NCI-H1436 treated with DMSO at 0.1 percent for 48 hours (cell line): ENCODE measurements at places on chromosomes 5 and 9.

GRCh38 chr5:58456486-58456885 lies 3.4 kb downstream of the PLK2 start:
- DNase-seq, result no peak

DNA sequence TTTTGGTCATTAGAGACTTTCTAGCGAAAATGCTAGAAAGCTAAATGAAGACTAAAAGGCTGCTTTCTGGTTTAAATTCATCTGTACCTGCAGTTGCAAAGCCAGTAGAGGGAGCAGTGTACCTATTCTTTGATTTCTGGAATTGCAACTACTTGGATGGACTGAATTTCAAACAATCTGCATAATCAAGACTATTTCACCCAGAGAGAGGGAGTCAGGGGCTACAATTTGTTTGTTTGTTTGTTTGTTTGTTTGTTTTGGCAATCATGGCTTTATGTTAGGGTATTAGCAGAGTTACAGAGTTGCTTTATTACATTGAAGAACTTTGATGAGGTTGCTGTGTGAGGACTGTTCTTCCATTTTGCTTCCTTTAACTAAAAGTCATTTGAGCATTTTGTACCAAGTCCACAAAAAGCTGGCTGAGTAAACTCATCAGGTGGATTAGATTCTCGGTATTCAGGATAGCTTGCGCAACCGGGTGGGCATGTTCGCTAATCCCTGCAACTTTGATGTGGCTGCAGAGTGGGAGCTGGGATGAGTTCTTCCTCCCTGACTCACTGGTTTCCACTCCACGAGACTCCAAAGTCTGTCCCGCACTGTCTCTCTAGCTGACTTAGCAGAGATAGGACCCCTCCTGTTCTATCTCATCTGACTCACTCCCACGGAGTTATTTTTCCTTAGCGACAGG lies 80.0 kb upstream of the TUT7 start:
- DNase-seq, result no peak

GRCh38 chr9:14349146-14349446 lies 35.2 kb upstream of the NFIB start:
- DNase-seq, result no peak

DNA sequence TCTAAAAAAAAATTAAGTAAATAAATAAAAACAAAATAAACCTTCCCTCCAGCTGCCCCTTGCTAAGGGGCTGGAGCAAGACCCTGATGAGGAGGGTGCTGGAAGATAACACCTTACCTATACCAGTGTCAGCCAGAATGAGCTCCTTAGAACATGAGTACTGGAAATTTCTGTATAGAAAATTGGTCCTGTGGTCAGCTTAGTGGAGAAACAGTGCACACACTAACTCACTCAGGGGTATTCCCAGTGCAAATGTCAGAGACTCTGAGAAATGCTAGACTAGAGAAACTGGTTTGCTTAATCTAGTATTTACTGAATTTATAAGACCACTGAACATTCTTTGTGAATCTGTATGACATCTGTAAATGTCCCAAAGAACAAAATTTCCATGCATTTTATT lies 62.1 kb upstream of the CTXN3 start:
- no peak for DNase-seq

- DNase-seq, result no peak
Measured at GRCh38 chr9:133609311-133610098, at the start of gene FAM163B. TSS of gene FAM163B (minus strand) at chr9:133609389. CDS start at chr9:133580223, 29,166 bp downstream.

- no peak for DNase-seq
Measured at GRCh38 chr9:125513668-125514413, 193.2 kb downstream of the MAPKAP1 start.

GRCh38 chr9:109816490-109816889 lies 36.5 kb downstream of the PALM2AKAP2 start:
- no peak for DNase-seq

GRCh38 chr5:174245516-174246075 lies 200.1 kb downstream of the NSG2 start:
- no peak for DNase-seq

DNA sequence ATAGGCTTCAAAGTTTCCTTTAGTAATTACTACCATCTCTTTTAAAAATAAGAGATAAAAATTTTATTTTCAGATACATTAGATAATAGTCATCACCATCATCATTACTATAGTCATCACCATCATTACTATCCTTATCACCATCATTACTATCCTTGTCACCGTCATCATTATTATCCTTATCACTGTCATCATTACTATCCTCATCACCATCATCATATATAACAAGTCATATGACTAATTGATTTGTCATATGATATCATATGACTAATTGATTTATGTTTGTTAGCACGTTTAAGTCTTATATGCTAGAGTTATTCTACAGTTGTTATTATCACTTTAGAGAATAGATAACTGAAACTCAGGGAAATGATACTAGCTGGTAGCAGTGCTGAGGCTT lies 382.1 kb upstream of the CDH18 start:
- DNase-seq, result no peak

- no peak for DNase-seq
Measured at GRCh38 chr9:33662871-33663270, 132.5 kb upstream of the PRSS3 start.

- no peak for DNase-seq
Measured at GRCh38 chr5:131794586-131794985, 2.2 kb downstream of the FNIP1 start.

DNA sequence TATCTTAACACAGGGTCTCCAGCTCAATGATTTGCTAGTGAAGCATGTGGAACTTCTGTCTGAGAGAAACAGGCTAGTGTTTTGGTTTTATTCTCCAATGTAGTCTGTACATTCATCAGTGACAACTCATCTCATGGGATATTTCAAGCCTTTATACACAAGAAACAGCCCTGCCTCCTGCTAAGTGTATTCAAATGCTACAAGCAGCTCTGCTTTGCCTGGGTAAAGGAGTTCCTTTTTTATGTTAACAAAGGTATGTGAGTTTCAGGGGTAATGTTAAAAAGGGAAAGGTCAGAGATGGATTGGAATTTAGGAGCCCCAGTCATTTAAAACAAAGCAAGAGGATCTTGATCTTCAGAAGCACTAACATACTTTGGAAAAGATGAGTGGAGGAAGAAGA lies 498.7 kb downstream of the ISL1 start:
- DNase-seq, result no peak
